ENCODE measurements at places on chromosomes 16 and 17. TPM values are rescaled to one million over a fixed set of nuclear protein-coding genes. Genes with fewer than 3 reads are reported as not detected.

Gene ASPA
- total RNA-seq, result 0.78 TPM

DNA sequence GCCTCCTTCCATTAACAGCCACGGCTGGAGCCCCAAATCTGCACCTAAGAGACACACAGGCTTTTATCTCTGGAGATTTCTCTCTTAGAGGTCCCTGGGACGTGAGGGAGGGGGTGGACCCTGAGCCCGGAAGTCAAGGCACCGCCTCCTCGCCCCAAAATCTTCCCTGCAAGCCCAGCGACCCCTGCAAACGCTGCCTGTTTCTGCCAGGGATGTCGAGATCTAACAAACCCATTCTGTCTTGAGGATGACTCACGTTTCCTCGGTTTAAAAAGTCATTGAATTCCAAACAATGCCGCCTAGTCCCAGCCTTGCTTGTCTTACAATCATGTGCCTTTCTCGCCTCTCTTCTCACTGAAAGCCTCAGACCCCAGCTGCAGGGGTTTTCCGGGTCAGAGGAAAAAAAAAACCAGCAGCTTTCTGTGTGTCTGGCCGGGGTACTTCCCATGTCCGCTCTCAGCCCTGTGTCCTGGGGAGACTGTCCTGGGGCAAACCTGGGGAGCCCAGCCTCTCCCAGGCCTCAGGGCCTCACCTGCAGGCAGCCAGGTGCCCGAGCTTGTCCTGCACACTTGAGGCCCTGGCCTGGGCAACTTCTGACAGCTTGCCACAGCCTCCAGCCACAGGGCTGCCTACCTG is 15.4 kb downstream of the ARL2BP start:
- H3K4me3 ChIP-seq, result no peak overlapping the region
- no peaks in the 10 kb centered on the region for H3K36me3 ChIP-seq
- no peak for DNase-seq
- H3K4me1 ChIP-seq, result peaks cover 11% of the 10 kb centered on the region

Gene HNF1B
- not detected for total RNA-seq

DNA sequence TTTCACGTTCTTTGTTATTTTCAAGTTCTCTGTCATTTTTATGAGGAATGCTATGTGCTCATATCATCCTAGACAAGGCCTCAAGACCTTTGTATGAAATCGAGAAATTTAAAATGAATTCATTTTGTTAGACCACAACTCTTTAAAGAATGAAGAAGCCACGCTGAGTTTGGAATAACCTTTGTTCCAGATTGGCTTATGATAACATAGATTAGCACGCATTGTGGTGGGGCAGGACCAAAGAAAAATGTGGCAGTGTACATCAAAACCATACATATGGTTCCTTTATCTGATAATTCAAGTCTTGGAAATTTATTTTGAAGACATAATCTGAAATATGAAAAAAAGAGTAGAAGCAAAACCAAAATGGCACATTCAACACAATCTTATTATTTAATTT is 2.2 kb downstream of the HSD17B2 start:
- no peaks in the 10 kb centered on the region for H3K27me3 ChIP-seq
- DNase-seq, result no peak
- no peak overlapping the region for H3K27ac ChIP-seq

GRCh38 chr16:85068746-85069145 is 41.2 kb downstream of the KIAA0513 start:
- H3K36me3 ChIP-seq, result no peaks in the 10 kb centered on the region
- no peak for DNase-seq
- H3K4me3 ChIP-seq, result no peak overlapping the region
- H3K27ac ChIP-seq, result no peak overlapping the region
- no peaks in the 10 kb centered on the region for H3K27me3 ChIP-seq

- H3K4me3 ChIP-seq, result no peak overlapping the region
- no peak overlapping the region for H3K27ac ChIP-seq
- DNase-seq, result no peak
- H3K27me3 ChIP-seq, result no peaks in the 10 kb centered on the region
Measured at GRCh38 chr16:65739518-65739917, 617.7 kb upstream of the CDH11 start.

DNA sequence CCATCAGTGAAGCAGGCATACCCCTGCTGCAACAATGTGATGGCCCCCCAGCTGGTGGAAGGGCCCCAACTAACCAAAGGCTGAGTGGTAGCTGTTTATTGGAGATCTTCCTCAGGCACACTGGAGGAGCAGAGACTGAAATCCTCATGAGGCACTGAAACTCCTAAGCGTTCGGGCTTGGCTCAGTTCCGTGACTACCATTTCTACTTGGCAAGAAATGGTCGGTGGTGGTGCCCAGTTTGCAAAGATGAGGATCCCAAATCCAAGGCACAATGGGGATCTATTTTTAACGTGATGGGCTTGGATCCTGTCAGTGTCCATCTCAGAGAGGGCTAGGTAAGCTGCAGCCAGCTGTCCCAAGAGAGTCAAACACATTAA is 82.8 kb downstream of the TNFRSF13B start:
- H3K36me3 ChIP-seq, result no peaks in the 10 kb centered on the region
- no peaks in the 10 kb centered on the region for H3K27me3 ChIP-seq
- H3K4me3 ChIP-seq, result no peak overlapping the region
- DNase-seq, result no peak

Gene PGS1
- 75.7 TPM for total RNA-seq

DNA sequence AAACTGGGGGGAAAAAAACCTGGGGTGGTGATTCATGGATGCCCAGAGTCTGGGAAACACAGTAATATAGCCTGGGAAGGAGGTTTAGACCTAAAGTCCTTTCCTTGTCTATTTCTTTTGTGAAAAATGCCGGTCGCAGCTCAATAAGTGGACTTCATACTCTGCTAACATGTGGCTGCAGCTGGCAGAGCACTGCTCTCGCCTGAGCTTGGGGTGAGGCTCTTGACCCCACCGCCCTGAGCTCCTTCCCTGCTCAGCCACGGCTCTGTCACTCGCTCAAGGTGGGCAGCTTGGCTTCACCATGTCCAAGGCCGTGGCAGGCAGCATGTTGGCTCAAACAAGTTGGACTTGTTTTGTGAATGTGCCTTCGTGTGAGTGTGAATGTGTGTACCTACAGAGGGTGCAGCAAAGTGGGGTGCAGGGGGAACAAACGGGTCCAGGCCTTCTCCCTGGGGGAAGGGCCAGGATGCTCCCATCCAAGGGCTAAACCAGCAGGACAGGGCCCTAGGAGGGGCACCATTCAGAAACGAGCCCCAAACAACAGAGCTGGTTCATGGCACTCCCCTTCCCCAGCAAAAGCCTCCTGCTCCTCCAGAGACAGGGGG is 4.9 kb downstream of the FA2H start:
- H3K4me3 ChIP-seq, result no peak overlapping the region
- H3K27ac ChIP-seq, result no peak overlapping the region
- no peaks in the 10 kb centered on the region for H3K36me3 ChIP-seq
- no peak for DNase-seq
- peaks cover 7% of the 10 kb centered on the region for H3K4me1 ChIP-seq
- no peaks in the 10 kb centered on the region for H3K27me3 ChIP-seq

- no peak within 1 kb of the TSS for H3K4me3 ChIP-seq
- no peak for DNase-seq
- no peaks in the 10 kb centered on the region for H3K36me3 ChIP-seq
- H3K27me3 ChIP-seq, result peaks cover 55% of the 10 kb centered on the region
Measured at GRCh38 chr17:48589831-48590606, at the start of gene HOXB3. Gene HOXB3, minus strand, starts transcription at chr17:48590241. Its CDS starts 37,767 bp downstream, at chr17:48552474.

- peak overlapping the region; percentile 69 for H3K27ac ChIP-seq
- peak; percentile 44 for DNase-seq
- no peaks in the 10 kb centered on the region for H3K36me3 ChIP-seq
Measured at GRCh38 chr17:81832608-81833159, 407 bp downstream of the MCRIP1 start.

DNA sequence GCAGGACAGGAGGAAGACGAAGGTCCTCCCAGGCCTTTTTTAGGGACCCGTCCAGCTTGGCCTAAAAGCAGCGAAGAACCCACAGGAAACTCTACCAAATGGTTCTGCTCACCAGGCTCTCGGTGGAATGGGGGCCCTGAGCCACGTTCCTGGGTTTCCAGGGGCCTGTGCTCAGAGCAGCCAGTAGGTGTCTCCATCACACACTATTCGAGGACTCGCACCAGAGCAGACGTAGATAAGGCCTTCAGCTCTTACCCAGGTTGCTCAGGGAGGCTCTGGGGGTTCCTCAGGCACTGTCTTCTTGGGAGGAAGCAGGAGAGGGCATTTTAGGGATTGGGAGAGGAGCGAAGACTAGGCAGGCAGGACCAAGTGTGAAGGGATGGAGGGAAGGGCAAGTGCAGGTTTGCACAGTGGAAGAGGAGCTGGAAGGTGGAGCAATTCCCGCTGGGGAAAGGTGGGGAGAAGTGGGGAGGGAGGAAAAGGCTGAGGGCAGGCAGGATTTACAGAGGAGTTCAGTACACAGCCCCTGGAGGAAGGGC is 157.1 kb downstream of the RGS9 start:
- H3K27ac ChIP-seq, result no peak overlapping the region
- no peaks in the 10 kb centered on the region for H3K27me3 ChIP-seq
- H3K36me3 ChIP-seq, result no peaks in the 10 kb centered on the region
- peak; percentile 64 for DNase-seq
- no peak overlapping the region for H3K4me3 ChIP-seq

Gene ARHGAP23
- total RNA-seq, result 15.8 TPM

- no peak for DNase-seq
- no peak overlapping the region for H3K27ac ChIP-seq
- H3K4me1 ChIP-seq, result no peaks in the 10 kb centered on the region
- H3K27me3 ChIP-seq, result no peaks in the 10 kb centered on the region
- H3K36me3 ChIP-seq, result no peaks in the 10 kb centered on the region
- no peak overlapping the region for H3K4me3 ChIP-seq
Measured at GRCh38 chr16:86215979-86216585, 294.2 kb upstream of the FOXF1 start.

DNA sequence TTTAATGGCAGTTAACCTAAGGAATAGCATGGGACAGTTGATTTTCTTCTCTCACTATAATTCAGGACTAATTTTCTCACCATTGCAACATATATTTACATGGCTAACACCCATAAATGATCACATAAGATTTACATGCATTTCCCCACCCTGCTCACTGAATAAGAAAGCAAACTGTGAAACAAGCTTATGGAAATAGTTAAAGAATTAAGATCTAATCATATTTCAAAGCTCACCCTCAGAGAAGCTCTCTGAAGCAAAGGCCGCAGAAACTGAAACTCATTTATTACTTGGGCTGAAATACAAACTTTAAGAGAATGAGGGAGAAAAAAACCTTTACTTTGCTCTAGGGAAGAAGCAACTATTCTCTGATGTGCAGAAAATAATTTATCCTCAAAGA is 218.7 kb upstream of the AXIN2 start:
- no peak overlapping the region for H3K4me3 ChIP-seq
- no peaks in the 10 kb centered on the region for H3K36me3 ChIP-seq
- H3K27me3 ChIP-seq, result no peaks in the 10 kb centered on the region
- H3K27ac ChIP-seq, result no peak overlapping the region

DNA sequence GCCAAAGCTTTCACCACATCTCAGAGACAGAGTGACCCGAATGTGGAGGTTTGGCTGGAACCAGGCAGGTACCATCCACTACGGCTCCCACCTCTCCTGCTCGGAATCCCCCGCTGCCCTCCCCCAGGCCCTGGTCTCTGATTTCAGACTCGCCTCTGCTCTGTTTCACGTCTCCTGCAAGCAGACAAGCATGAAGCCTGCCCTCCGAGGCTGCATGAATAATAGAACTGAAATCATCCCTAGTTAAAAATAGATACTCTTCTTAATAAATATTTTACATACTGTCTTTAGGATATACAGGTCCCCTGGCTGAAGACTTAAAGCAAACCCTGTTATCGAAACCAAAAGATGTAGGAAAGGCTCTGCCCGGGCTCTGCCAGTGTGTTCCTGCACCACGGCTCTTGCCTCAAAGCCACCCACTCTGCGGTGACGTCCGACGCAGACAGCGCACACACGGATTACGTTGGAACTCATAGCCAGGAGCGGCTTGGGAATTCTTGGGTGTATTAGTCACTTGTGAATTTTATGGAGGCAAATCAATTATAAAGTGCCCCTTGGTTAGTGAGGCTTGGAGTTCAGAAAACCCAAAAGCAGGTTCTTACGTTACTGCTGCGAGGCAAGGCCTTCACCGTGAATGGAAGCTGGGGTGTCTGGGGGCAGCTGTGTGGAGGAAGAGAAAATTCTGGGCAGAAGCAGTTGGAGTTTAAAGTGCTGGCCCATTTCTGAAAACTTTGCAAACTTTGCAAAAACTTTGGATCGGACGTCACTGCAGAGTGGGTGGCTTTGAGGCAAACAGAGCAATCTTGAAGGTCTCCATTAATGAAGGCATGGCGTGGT is 25.6 kb upstream of the NPTX1 start:
- H3K27ac ChIP-seq, result no peak overlapping the region
- H3K27me3 ChIP-seq, result no peaks in the 10 kb centered on the region
- H3K4me1 ChIP-seq, result no peaks in the 10 kb centered on the region

- no peaks in the 10 kb centered on the region for H3K36me3 ChIP-seq
- no peaks in the 10 kb centered on the region for H3K27me3 ChIP-seq
- peaks cover 9% of the 10 kb centered on the region for H3K4me1 ChIP-seq
- H3K4me3 ChIP-seq, result no peak overlapping the region
- peak overlapping the region; percentile 33 for H3K27ac ChIP-seq
- peak; percentile 96 for DNase-seq
Measured at GRCh38 chr16:11391576-11391975, 46.3 kb downstream of the RMI2 start.

Gene OTOP2
- not detected for total RNA-seq

Gene PMFBP1
- not detected for total RNA-seq

GRCh38 chr16:67280090-67281015 is 1.0 kb downstream of the PLEKHG4 start:
- H3K27me3 ChIP-seq, result no peaks in the 10 kb centered on the region
- no peaks in the 10 kb centered on the region for H3K36me3 ChIP-seq
- no peak overlapping the region for H3K27ac ChIP-seq
- no peak for DNase-seq
- H3K4me1 ChIP-seq, result peaks cover 11% of the 10 kb centered on the region
- no peak overlapping the region for H3K4me3 ChIP-seq

- H3K27ac ChIP-seq, result no peak within 1 kb of the TSS
- no peaks in the 10 kb centered on the region for H3K36me3 ChIP-seq
- peak; percentile 18 for DNase-seq
Measured at GRCh38 chr17:66834919-66835454, at the start of gene CACNG5. Gene CACNG5, plus strand, starts transcription at chr17:66835117. Its CDS starts 42,216 bp downstream, at chr17:66877333.

DNA sequence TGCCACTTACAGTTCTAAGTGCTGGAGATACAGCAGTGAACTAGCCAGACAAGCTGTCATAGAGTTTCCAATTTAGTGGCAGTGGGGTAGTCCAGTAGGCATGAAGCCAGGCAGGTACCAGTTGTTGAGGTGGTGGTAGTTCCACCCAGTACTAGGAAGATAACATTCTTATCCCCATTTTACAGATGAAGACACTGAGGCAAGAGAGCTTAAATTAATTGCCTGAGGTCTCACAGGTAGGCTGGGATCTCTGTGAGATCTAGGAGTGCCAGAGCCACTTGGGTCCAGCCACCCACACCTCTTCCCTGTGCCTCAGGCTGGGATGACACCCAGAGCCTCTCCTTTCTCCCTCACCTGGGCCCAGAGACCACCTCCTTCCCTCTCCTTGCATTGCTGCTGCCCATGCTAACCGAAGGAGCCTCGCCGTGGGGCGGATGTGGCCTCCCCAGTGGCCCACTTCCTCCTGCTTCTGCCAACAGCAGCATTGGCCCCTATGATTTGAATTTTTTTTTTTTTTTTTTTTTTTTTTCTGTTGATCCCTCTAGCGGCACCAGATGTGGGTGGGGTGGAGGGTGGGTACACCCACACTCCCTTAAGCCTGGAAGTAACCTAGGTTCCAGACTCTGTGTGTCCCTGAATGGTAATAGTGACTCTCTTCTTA is 114.0 kb downstream of the PRKCB start:
- no peaks in the 10 kb centered on the region for H3K27me3 ChIP-seq
- no peak overlapping the region for H3K27ac ChIP-seq
- H3K4me3 ChIP-seq, result no peak overlapping the region
- H3K36me3 ChIP-seq, result no peaks in the 10 kb centered on the region

Gene CES1
- 10.8 TPM for total RNA-seq

GRCh38 chr17:49677134-49677932 is 564 bp downstream of the SPOP start:
- H3K27me3 ChIP-seq, result no peaks in the 10 kb centered on the region
- DNase-seq, result peak; percentile 98
- peaks cover 24% of the 10 kb centered on the region for H3K4me1 ChIP-seq
- H3K36me3 ChIP-seq, result no peaks in the 10 kb centered on the region
- peak overlapping the region; percentile 98 for H3K27ac ChIP-seq
